ENCODE measurements at places on chromosomes 6 and 20.

DNA sequence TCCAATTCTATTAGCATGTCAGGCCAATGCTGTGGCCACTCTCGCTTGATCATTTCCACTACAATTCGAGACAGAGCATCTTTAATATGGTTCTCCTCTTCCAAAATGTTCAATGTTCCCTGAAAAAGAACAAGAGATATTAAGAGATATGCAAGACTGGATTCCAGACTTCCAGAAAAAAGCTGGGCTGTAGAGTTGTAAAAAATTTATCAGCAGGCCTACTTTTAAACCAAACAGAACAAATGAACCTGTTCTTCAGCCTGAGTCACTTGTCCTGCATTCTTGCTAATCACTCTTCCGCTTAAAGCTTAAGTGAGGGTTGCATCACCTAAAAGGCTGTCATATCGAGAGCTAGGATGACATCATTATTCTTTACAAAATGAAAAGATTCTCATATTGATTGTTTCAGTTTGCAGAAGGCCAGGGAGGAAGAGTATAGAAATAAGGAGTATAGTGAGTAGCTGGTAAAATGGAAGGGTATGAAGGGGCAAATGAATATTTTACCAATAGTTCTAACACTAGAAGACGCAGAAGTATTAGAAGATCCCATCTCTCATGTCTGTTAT, 4.9 kb downstream of the XPO5 start:
- DNase-seq = no peak

DNA sequence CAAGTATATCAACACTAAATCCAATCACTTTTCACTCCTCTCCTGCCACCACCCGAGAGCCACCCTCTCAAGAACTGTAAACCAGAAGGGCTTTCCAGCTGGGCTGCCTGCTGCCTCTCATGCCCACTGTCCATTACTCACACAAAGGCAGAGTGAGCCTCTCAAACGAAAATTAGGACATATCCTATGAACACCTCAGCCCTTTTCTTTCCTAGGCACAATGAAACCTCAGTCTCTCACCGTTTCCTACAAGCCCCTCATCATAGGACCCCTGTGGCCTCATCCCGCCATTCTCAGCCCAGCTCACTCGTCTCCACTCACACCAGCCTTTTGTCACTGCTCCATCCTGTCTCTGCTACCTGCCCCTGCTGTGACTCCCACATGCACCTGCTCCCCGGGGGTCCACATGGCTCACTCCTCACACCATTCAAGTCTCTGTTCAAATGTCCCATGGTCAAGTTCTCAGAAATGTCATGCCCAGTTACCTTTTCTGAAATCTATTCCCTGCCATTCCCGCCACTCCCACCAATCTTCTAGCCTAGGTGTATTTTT, 7.4 kb downstream of the HLA-F start:
- no peak for DNase-seq

GRCh38 chr6:114559419-114559818, 216.6 kb upstream of the HS3ST5 start:
- DNase-seq = no peak

- no peak for DNase-seq
These were observed 1.0 kb downstream of the SRXN1 start for GRCh38 chr20:651713-652614.

GRCh38 chr6:44824567-44824966, 437.1 kb downstream of the CDC5L start:
- DNase-seq = no peak

- DNase-seq = peak; percentile 56
These were observed 19.4 kb upstream of the MRGBP start for GRCh38 chr20:62776692-62777527.

DNA sequence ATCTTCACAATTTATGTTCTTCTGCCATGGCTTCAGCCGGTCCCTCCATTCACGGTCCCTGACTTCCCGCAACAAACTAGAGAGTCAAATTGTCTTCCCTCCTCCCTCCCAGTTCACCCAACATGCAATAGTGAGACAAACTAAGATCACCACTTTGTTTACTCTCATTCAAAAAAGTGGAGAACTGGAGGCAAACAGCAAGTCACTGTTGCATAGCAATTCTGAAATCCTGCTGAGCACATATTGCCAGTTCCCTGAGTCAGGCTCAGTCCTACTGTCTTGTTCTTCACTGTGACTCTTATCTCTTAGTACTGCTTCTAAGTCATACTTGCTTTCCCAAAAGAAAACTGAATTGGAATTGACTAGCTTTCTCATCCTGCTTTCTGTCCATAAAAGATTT, 287.2 kb upstream of the SASH1 start:
- no peak for DNase-seq

DNA sequence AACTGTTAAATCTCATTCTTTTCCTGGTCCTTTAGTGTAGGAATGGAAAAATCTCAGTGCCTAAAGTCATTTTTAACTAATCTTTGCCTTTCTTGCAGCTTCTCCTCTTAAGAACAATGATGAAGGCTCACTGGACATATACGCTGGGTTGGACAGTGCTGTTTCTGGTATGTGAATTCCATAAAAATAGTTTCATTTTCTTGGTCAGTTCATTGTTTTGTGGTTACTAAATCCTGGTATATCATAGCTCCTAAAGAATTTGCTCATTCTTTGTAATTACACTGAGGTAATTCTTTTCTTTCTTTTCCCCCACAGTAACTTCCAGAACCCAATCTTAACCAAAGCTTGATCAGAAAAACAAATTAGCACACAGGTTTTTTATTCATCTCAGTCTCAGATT, 23.4 kb downstream of the CASP8AP2 start:
- DNase-seq = no peak

- DNase-seq = no peak
These were observed 4.9 kb downstream of the TM9SF4 start for GRCh38 chr20:32114305-32114960.

GRCh38 chr20:23776067-23776771, 25.5 kb upstream of the CST1 start:
- DNase-seq = no peak

- DNase-seq = no peak
These were observed 61.3 kb upstream of the TBXT start for GRCh38 chr6:166228839-166229528.
